ENCODE measurements at places on chromosomes 5 and 9.

DNA sequence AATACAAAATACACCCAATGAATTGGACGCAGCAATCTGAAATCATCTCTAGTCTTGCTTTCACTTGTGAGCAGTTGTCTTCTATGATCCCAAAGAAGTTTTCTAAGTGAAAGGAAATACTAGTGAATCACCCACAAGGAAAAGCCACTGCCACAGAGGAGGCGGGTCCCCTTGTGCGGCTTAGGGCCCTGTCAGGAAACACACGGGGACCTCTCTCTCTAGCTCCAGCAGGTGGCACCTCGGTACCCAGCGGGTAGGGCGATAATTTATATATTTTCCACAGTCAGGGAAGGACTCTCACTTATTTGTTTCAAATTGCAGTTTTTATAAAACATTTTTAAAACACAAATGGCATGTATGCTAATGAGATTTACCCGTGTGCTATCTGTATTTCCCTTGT, 417.1 kb downstream of the KDM4C start:
- no peak for DNase-seq

GRCh38 chr5:168226012-168226411, 65.4 kb upstream of the WWC1 start:
- DNase-seq, result no peak

- no peak for DNase-seq
Measured at GRCh38 chr5:131064669-131065371, 100.2 kb downstream of the HINT1 start.

DNA sequence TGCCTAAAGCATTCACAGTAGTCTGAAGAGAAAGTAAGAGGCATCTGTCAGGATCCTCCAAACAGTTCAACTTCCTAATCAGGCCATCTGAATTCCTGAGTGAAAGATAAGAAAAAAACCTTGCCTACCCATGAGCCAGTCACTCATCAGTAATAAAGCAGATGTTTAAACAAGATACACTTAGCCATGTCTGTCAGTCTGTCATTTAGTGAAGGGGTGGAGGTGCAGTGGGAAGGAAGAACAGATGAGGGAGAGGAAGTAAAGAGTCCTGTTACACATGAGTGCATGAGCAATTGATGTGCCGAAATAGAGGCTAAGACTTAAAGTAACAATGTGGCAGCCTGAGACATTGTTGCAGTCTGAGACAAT, 29.9 kb upstream of the DMRTA1 start:
- no peak for DNase-seq

GRCh38 chr5:60611099-60611740, 88.7 kb downstream of the DEPDC1B start:
- no peak for DNase-seq

DNA sequence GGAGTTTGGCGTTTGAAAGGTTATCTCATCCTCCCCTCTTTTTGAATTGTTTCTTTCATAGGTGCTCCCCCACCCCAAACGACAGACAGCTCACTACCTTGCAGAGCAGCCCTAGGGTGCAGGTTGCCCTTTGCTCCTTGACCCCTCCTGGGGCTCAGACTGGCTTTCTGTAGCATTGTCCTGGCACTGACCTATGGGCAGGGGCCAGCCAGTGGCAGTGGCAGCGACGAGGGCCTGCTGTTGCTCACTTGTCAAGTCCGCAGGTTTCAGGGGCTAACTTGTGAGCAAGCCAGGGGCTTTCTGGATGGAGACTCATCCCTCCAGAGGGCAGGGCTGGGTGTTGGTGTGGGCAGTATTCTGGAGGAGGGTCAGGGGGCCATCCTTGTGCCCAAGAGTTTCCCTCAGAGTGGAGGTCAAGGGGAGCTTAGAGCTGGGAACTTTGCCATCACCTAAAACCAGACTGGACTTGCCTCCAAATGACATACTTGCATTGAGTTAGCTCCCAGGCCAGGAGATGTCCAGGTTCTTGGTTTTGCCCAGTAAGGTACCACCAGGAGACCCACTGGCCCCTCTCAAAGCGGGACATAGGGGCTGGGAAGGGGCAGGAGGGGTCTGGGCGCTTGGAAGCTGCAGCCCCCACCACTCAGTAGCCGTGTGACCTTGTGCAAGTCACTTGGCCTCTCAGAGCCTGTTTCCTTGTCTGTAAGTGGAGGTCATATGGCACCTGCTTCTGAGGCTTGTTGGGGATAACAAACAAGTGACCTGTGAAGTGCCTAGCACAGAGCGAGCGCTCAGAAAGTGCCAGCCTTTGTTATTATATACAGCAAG, 53.5 kb upstream of the CDKN2AIPNL start:
- DNase-seq, result no peak

DNA sequence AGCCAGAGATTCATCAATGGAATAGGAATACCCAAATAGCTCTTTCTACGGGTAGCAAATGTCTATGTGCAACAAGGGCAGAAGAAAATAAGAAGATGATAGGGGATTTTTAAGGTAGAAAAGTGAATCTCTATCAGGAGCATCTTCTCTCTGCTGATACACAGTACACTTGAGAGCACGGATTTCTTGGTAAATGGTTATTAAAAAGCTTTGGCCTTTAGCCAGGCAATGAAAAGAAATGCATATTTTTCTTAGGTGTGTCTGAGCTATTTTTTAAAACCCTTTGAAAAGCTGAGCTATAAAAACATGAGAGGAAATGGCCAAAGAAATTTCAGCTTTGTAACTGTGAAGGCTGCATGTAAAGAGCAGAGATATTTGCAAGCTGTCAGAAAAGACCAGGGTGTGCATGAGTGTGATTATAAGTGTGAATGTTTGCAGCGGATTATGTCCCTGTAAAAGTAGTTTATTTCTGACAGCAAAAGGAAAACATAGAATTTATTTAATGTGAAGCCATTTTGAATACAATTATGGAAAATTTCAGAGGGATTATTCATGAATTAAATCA, 487.1 kb upstream of the PIK3R1 start:
- DNase-seq, result no peak

- no peak for DNase-seq
Measured at GRCh38 chr9:90857091-90857490, 55.5 kb downstream of the SYK start.

- DNase-seq, result no peak
Measured at GRCh38 chr5:126852091-126852571, 75.2 kb downstream of the LMNB1 start.

GRCh38 chr5:39169081-39169480, 50.3 kb downstream of the FYB1 start:
- DNase-seq, result no peak

- no peak for DNase-seq
Measured at GRCh38 chr5:37767961-37768360, 71.9 kb downstream of the GDNF start.

- DNase-seq, result no peak
Measured at GRCh38 chr9:83526211-83526610, 12.0 kb downstream of the FRMD3 start.

Data from AML-193 (cell line).